Neural progenitor cell (in vitro differentiated cells): ENCODE measurements at places on chromosomes 1 and 21. TPM values are rescaled to one million over a fixed set of nuclear protein-coding genes. Genes with fewer than 3 reads are reported as not detected.

- no peak for DNase-seq
These were observed 678 bp downstream of the TTC39A start for GRCh38 chr1:51329443-51330325.

GRCh38 chr1:215631489-215631888, 64.4 kb downstream of the KCTD3 start:
- peak; percentile 12 for DNase-seq

GRCh38 chr1:165631342-165632151, 513 bp downstream of the MGST3 start:
- peak; percentile 70 for DNase-seq

GRCh38 chr1:160629286-160630210, 17.3 kb downstream of the SLAMF1 start:
- no peak for DNase-seq

DNA sequence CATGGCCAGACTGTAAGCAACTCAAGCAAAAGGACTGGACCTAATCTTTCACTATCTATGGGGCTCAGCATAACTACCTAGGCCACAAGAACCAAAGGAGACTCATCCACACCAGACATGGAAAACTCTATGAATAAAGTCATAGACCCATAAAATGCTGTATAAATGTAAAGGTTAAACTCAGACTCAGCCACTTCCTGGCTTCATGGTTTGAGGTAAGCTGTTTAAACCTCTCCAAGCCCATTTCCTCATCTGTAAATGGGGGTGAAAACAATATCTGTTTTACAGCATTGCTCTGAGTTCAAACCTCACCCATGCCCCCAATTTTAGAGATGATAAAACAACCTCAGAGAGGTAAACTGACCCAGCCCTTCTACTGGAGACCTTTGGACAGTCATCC, 4.0 kb upstream of the SMIM12 start:
- DNase-seq: no peak

- DNase-seq: no peak
These were observed 63.7 kb downstream of the MAP10 start for GRCh38 chr1:232868793-232869491.

DNA sequence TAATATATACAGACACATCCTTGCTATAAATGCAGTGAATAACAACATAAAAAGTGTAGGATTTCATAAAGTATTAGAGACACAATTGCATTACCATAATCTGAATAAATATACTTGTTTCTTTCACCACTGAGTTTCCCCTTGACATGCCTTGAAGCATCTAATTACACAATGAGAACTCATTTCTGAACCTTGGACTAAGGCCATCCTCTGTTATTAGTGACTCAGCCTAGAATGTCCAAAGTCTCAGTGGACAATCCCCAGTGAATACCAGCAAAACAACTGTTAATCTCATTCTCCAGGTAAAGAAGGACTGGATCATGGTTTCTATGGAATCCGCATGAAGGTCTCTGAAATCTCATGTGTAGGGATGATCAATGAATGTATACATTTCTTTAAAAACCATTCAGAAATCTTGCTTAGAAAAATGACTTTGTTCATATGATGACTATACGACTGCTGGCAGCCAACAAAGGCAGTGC, at the start of gene OR2L5:
TSS of gene OR2L5 (plus strand) at position 432 of the 482 bp plus-strand sequence. CDS start 8,288 bp downstream, outside the sequence.
- DNase-seq: no peak

CIART gene
- 22.6 and 25.3 TPM in 2 replicates for total RNA-seq

DNAH14 gene
- 64.8 and 118 TPM in 2 replicates for total RNA-seq

DNA sequence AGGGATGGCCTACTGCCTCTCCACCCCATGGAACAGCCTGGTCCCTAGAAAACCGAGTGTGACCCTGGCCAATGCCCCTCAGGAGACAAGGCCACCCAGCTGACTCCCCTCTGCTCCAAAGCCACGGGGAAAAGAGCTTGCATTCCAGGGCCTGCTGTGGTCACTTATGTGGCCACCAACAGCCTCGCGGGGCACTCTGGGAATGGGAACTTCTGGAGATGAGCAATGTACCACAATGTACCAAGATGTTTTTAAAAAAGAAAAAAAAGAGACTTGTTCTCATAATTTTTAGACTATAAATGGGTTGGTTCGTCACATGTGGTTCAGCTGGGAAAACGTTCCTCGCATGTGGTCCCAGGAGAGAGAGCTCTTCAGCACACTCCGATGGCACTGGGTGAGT, 62.8 kb downstream of the SLC66A1 start:
- no peak for DNase-seq
